Omental fat pad (tissue), 4 donors: ENCODE measurements at places on chromosomes 12 and 14.

GRCh38 chr14:90791486-90791885 is 24.7 kb downstream of the TTC7B start:
- no peak for DNase-seq

DNA sequence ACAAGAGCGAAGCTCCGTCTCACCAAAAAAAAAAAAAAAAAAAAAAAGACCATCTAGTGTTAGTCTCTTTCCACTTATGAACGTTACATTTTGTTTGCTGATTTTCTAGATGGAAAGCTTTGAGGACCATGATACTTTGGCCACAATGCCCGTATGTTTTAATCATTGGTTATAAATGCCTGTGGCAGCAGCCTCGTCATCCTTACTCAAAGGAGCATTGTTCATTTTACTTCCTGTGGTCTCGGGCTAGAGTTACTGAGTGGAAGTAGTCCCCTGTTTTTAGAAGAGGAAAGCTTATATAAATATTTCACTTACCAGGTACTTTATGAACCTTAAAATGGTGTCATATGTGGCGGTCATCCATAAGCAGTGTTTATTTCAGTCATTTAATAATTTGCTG is 359.9 kb downstream of the AEBP2 start:
- DNase-seq: no peak

GRCh38 chr12:104490850-104491249 is 34.1 kb downstream of the CHST11 start:
- no peak for DNase-seq

DNA sequence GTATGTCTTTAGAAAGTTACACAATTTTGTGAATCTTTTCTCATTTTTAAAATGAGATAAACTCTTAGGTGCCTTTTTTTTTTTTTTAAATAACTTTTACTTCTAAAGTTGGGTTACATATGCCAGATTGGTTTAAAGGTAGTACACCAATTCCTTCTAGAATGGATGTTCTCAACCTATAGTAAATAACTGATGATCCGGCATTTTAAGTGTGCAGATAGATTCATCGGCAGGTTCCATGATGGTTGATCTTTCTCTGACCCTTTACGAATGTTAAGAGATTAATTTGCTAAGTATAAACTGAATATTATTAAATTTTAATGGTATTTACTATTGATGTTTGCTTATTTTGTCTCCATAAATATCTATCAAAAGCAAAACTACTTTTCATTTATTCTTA is 8.3 kb downstream of the AP5M1 start:
- no peak for DNase-seq

DNA sequence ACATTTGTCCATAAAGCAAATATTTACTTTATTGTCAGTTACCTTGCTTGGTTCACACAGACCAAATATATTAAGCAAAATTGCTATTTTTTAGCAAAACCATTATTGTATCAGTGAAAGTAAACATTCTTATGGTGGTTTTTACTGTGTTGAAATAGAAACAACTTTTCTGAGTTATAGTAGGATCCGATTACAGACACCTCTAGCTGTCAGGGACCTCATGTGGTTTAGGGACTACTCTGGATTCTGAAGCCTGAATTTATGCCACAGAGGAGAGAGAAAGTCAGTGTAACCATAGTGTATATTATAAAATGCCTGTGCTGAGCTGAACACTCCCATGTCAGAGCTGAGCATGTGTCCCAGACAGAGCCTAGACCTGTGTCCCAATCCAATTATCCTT is 287.5 kb downstream of the FLRT2 start:
- DNase-seq: no peak

DNA sequence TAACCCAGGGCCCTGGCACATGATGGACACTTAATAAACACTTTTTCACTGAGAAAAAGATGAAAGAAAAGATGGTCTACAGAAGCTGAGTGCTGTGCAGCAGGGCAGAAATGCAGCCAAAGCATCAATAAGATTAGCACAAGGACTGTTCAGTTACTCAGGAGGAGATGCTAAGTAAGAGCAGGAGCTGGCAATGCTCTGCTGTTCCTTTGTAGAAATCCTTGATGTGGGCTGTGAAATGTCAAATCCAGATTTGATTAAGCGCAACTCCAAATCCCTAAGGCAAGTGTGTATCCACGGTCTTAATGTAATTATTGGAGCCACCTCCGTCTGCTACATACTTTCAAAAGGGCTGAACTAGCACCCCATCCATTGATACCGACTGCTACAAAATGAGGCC is 151.8 kb upstream of the BTG1 start:
- DNase-seq: no peak
